Activated CD8-positive, alpha-beta memory T cell treated with anti-CD3 and anti-CD28 coated beads, Interleukin-2, amount 10 ng/mL, durations not matched to agents 7 days and 5 days (primary cell): ENCODE measurements at places on chromosomes 12 and 14. TPM values are rescaled to one million over a fixed set of nuclear protein-coding genes. Genes with fewer than 3 reads are reported as not detected.

The FAM181A gene
- total RNA-seq, result not detected

The P2RX2 gene
- not detected for total RNA-seq

The MYH7 gene
- 0.16 TPM for total RNA-seq

The SLC8A3 gene
- total RNA-seq, result not detected

The ARHGAP5 gene
- total RNA-seq, result 25.8 TPM

The CD163L1 gene
- not detected for total RNA-seq

The PRB2 gene
- not detected for total RNA-seq

The CNTN1 gene
- not detected for total RNA-seq

The CCDC177 gene
- not detected for total RNA-seq

The KIF26A gene
- total RNA-seq, result 1.1 TPM

The LPCAT3 gene
- 29.3 TPM for total RNA-seq

The AQP2 gene
- total RNA-seq, result not detected

The WIF1 gene
- not detected for total RNA-seq

The SERPINA5 gene
- total RNA-seq, result not detected

DNA sequence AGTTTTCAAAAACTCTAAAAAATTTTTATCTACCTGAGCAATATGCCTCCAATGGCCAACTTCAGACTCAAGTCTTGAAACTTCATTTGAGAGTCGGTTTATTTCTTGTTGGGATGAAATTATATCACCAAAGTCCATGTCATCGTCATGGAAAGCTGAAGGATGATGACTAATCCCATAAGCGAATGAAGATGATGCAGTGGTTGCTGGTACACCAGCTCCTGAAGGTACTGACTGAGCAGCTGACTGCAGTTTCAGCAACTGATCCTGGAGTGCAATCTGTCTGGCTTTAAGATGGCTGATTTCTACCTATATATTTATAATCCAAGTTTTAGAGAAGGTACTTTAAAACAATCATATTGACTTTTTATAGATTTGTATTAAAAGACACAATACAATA lies 18.3 kb downstream of the TRIP11 start:
- no peak for DNase-seq

GRCh38 chr14:99821519-99822508 lies 28.6 kb downstream of the EML1 start:
- no peak for DNase-seq

DNA sequence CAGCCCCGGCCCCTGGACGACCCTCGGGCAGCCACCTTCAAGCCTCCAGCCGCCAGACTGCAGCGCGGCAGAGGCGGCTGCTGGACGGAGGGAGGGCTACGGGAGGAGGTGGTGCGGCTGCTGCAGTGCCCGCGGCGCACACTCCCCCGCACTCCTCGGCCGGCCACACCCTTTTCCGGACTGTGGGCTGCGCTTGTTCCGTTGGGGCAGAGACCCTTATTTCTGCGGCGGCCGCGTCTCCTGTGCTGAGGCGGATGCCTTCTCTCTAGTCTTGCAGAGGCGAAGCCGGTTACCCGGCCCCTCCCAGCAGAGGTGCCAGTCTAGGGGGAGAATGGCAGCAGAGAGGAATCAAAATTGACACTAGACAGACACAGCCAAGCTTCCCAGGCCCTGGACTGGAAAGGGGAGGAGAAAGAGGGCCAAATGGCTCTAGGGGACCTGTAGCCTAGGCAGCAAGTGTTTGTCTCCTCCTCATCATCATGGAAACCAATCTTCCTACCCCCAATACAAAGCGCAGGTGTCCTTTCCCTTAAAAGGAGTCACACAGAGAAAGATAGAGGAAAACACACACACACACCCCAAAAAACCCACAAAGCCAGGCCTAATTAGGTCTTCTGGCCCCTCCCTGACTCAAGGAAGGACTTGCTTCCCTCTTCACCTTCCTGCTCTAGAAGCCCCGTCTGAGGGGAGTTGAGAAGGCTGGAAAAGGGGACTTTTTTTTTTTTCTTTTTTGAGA lies 1.3 kb downstream of the ESYT1 start:
- peak; percentile 93 for DNase-seq

GRCh38 chr14:98578204-98578603 lies 693.8 kb downstream of the BCL11B start:
- DNase-seq, result no peak

DNA sequence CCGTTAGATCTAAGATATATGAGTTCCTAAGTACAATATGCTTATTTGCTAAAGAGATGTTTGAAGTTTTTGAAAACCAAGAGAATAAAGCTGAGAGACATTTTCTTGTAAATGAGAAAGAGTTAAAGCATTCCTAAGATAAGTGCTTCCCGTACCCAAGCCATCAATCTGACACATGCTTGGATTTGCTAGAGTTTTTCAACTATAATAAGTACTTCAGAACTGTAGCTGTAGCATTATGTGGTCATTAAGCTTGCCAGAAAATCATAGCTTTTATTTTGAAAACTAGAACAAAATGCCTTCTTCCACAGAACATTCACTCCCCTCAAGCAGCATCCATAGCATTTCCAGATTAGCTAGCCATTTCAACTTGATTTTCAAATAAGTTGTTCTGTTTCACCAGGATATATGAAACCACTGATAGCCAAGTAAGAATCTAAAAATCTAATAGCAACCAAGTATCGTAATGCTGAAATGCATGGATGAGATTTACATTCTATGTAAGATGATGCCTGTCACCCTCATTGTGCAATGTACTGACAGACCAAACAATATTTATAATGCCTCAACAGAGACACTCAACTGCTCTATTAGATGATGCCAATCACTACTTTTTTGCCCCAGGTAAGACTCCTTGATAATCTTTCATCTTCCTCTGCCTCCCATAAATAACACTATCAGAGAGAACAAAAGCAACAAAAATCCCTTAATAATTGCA lies 8.0 kb downstream of the SNW1 start:
- no peak for DNase-seq

DNA sequence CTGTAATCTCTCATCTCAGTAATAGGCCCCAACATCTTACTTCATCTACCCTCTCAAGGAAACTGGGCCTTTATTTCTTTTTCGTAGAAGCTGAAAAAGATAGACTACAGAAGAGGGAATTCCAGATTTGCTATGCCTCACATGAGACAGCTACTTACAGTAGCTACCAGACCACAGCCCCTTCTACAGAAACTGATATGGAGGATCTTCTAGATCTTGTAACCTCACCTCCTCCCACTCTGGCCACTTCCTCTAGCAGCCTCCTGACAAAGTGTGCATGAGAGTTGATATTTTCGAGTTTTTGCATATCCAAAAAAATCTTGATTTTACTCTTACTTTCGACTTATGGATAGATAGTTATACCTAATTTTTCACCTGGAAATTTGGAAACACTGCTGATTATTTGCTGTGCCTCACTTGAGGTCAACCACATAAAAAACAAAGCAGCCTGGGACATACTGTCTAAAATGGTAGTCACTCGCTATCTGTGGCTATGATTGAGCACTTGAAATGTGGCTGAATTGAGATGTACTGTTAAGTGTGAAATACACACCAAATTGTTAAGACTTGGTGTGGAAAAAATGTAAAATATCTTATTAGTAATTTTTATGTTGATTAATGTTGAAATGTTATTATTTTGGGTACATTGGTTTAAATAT lies 86.3 kb upstream of the NID2 start:
- DNase-seq, result no peak

GRCh38 chr12:62862259-62862881 lies 72.6 kb downstream of the PPM1H start:
- no peak for DNase-seq

GRCh38 chr12:104985206-104985605 lies 910 bp upstream of the NOPCHAP1 start:
- no peak for DNase-seq

- no peak for DNase-seq
Observed at GRCh38 chr12:68665016-68665569, 21.7 kb upstream of the NUP107 start.

DNA sequence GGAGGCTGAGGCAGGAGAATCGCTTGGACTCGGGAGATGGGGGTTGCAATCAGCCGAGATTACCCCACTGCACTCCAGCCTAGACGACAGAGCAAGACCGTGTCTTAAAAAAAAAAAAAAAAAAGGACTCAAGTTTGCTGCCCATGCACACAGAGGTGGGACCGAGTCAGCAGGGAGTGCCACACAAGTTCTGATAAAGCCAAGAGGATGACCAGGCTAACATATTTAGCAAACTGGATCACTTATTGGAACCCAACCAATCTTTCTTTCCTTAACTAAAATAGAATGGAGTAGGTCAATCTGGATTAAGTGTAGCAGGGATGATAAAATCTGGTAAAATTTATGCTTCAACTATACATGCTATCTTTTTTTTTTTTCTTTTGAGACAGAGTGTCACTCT lies 190.4 kb upstream of the FOXN3 start:
- DNase-seq, result no peak

- DNase-seq, result peak; percentile 89
Observed at GRCh38 chr14:22558221-22558913, 30.7 kb downstream of the DAD1 start.

- DNase-seq, result no peak
Observed at GRCh38 chr12:53677800-53678148, 1.9 kb upstream of the ATP5MC2 start.

- no peak for DNase-seq
Observed at GRCh38 chr12:104516821-104517220, 60.1 kb downstream of the CHST11 start.

DNA sequence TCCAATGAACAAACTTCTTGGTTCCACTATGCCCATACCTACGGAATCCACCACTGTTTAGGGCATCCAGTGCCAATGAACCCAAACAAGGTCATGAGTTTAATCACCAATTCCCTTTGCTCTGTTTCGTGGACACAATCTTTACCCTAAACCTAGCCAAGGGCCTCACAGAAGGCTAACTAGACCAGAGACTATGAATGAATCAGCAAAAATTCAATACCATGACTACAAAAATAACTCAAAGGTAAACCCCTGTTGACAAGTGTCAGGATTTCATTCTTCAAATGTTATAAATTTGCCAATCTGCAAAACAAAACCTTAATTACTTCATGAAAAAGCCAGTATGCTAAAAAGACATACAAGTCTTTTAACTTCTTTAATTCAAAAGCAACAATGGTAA lies 96.7 kb downstream of the CEP128 start:
- no peak for DNase-seq

DNA sequence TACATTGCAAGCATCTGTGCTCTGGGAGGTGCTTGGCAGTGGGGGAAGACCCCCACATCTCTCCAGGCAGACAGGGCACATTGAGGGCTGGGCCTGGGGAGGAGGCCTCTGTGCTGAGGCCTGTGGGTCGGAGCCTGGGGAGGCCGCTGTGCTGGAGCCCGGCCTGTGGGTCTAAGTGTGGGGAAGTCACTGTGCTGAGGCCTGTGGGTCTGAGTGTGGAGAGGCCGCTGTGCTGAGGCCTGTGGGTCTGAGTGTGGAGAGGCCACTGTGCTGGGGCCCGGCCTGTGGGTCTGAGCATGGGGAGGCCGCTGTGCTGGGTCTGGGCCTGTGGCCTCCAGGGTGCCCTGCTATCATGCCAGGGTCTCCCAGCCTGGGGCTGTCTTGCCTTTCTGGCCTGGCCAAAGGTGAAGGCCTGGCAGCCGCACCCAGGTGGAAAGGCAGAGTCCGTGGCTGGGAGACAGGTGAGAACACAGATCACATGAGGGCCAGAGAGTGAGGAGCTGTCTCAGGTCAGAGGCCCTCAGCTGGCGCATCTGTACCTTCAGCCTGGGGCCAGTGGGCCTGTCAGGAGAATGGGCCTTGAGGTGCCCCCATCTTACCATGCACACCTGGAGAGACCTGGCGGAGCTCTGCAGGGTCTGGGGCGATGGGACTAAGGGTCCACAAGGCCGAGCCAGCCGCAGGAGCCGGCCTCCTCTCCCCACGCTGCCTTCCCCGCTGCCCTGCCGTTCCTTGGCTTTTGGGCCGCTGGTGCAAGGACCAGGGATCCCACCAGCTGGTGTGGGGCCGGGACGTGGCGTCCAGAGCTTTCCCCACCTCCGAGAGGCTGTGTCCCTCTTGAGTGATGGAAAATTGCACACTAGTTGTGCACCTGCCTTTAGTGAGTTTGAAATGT lies 18.6 kb upstream of the CRIP2 start:
- no peak for DNase-seq

DNA sequence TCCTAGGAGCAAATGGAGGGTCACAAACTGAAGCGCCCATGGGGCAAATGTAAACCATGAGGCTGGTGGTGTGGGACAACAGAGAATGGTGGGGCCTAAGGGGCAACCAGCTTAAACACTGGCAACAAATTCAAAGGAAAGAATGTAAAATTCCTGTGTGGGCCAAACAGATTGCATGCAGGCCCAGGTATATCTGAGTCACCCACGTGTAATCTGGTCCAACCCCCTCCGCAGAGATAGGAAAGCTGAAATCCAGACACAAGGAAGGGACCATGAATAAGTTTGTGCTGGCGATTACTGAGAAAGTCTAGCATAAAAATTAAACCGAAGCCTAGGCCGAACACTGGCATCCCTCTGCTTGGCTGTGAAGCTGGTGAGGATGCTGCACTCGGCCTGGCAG lies 71.6 kb downstream of the ITPK1 start:
- DNase-seq, result no peak

- no peak for DNase-seq
Observed at GRCh38 chr14:26808407-26808806, 210.6 kb upstream of the NOVA1 start.

DNA sequence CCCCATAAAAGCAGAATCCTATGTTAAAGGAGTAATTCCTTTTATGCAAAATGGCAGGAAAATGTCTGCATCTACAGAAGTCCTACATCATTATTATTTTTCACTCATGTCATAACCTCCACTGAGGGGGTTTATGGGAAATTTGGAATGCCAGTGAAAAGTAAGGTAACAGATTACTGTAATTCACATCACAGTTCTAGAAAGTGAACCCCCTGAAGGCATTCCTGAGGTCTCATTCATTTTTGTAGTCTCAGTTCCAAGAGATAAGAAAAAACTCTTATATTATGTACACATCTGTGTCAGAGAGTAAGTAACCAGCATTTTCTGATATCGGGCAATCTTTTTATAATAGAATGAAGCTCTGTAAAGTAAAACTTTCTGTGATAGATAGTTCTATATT lies 28.8 kb upstream of the BCAT1 start:
- DNase-seq, result no peak

DNA sequence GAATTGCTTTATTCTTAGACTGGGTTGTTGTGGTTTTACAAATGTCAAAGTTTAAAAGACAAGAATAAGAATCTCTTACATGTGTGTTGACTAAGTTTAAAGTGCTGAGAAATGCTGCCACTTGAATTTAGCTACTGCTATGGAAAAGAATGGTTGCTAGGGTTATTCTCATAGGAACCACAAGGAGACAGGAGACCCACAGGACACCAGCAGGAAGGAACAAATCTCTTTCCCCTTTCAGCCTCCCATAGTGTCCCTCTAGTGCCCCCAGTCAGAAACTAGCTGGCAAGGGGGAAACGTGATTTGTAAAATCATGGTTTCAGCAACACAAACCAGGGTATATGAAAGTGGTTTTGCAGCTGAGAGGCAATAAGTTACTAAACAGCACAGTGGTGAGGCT lies 102.7 kb downstream of the ST8SIA1 start:
- DNase-seq, result no peak

- no peak for DNase-seq
Observed at GRCh38 chr12:63151623-63152320, 771 bp upstream of the AVPR1A start.

DNA sequence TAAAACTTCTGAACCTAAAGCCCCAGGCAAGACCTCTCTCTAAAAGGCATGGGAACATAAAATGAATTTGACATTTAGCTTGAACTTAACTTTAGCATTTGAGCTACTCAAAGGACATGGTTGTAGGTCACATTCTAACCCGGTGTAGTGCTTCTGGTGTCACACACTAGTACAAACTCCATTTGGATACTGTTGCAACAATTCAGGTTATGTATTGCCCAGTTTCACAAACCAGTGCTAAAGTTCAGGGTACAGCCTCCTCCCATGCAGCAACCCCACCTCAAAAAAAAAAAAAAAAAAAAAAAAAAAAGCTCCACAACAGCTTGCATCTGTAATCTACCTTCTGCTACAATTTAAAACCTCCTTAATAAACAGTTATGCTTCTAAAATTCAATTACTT lies 7.8 kb downstream of the PPTC7 start:
- DNase-seq, result no peak
